ENCODE measurements at places on chromosomes 7 and 10. TPM values are rescaled to one million over a fixed set of nuclear protein-coding genes. Genes with fewer than 3 reads are reported as not detected.

Gene PARD3
- total RNA-seq = 129 TPM

Gene GSTK1
- 95.8 TPM for total RNA-seq

Gene GRB10
- 28.5 TPM for total RNA-seq

Gene DRGX
- not detected for total RNA-seq

Gene DLX6
- total RNA-seq = not detected

Gene SEMA3A
- total RNA-seq = 16.1 TPM

Gene GNB2
- total RNA-seq = 87.1 TPM

Gene COBL
- 87.7 TPM for total RNA-seq

Gene HSPB1
- 326 TPM for total RNA-seq

Gene NUTM2E
- total RNA-seq = 0.41 TPM

Gene IDI2
- not detected for total RNA-seq

Gene DDC
- not detected for total RNA-seq

Gene FFAR4
- not detected for total RNA-seq

Gene CYTH3
- total RNA-seq = 46.0 TPM

Gene NCOA4
- 168 TPM for total RNA-seq

Gene SYT15
- 1.1 TPM for total RNA-seq

Gene SMIM30
- total RNA-seq = 65.2 TPM

Gene NEUROG3
- not detected for total RNA-seq

Gene XRCC2
- 3.8 TPM for total RNA-seq

Gene PDZD8
- 22.6 TPM for total RNA-seq

Gene SPDYE6
- not detected for total RNA-seq

Gene ENTPD1
- 33.5 TPM for total RNA-seq

Gene TCERG1L
- total RNA-seq = 0.31 TPM

Gene GLRX3
- 50.3 TPM for total RNA-seq

Gene MRPS33
- 25.1 TPM for total RNA-seq

Gene ACTL6B
- not detected for total RNA-seq

Gene ZNF800
- 36.7 TPM for total RNA-seq
